A549 treated with Mapracorat at 1 μM for 4 hours (cell line): ENCODE measurements at places on chromosomes 1 and 21. TPM values are rescaled to one million over a fixed set of nuclear protein-coding genes. Genes with fewer than 3 reads are reported as not detected.

The SPRR2B gene
- total RNA-seq = not detected in 5 replicates

The SMIM1 gene
- 0.52 to 2.6 TPM (median 1.4 TPM) in 5 replicates for total RNA-seq

The SPAG17 gene
- total RNA-seq = not detected in 5 replicates

The GNAT2 gene
- total RNA-seq = 0.13 to 0.17 TPM (median 0.17 TPM) in 3 of 5 replicates, not detected in the others

The KCNE1 gene
- 0.06 to 0.15 TPM (median 0.08 TPM) in 3 of 5 replicates, not detected in the others for total RNA-seq

The RAD54L gene
- 8.2 to 12.0 TPM (median 10.7 TPM) in 5 replicates for total RNA-seq

The CTBS gene
- 4.6 to 6.7 TPM (median 5.7 TPM) in 5 replicates for total RNA-seq

The CD1B gene
- not detected in 5 replicates for total RNA-seq

The LCE1F gene
- total RNA-seq = not detected in 5 replicates

The GJA8 gene
- not detected in 5 replicates for total RNA-seq

The MROH9 gene
- not detected in 5 replicates for total RNA-seq

The KRTAP26-1 gene
- not detected in 5 replicates for total RNA-seq

The STK40 gene
- total RNA-seq = 8.3 to 11.0 TPM (median 10.7 TPM) in 5 replicates

The SEC16B gene
- total RNA-seq = 0.65 to 1.3 TPM (median 1.2 TPM) in 5 replicates

The B3GALT2 gene
- total RNA-seq = not detected in 5 replicates
